ENCODE measurements at places on chromosomes 7 and 10.

GRCh38 chr7:90599892-90600555 is 3.9 kb downstream of the CDK14 start:
- no peak for DNase-seq

- no peak for DNase-seq
Measured at GRCh38 chr7:127848241-127848640, 183.0 kb downstream of the LRRC4 start.

GRCh38 chr10:72425133-72425532 is 70.4 kb upstream of the DNAJB12 start:
- DNase-seq, result no peak

DNA sequence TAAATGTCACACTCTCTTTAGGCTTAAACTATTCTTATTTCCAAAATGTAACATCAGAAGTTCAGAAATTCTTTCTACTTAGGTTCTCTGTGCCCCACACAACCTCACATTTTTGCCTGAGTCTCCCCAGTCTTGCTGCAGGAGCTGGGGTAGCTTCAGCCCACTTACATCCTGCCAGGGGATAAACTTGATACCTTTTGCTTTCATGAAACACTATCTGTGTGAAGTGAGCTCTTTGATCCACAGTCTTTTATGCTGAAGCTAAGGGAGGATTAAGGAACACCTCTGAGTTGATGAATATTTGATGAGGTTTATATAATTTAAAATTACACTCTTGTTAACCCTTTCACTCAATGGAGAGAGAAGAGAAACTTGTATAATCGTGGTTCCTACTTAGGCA is 341.0 kb downstream of the AUTS2 start:
- no peak for DNase-seq

GRCh38 chr7:116687801-116688201 is 15.8 kb downstream of the MET start:
- no peak for DNase-seq

- DNase-seq, result peak; percentile 31
Measured at GRCh38 chr10:100006243-100006886, 3.4 kb downstream of the DNMBP start.

DNA sequence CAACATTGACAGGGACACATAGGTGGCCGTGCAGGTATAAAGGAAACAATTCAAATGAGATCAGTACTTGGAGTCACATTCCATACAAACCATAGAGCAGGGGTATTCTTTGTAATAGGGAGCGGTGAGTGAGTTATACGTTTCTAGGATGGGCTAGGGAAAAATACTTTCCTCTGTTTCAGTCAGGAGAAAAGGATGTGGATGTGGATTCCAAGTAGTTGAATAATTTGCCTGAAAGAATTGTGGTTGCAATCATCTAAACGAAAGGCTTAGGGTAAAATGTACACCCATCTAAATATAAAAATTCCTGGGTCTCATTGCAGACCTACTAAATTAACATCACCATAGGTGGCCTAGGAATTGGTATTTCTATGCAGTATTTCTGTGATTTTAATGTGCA is 270.7 kb upstream of the IGFBP3 start:
- no peak for DNase-seq

DNA sequence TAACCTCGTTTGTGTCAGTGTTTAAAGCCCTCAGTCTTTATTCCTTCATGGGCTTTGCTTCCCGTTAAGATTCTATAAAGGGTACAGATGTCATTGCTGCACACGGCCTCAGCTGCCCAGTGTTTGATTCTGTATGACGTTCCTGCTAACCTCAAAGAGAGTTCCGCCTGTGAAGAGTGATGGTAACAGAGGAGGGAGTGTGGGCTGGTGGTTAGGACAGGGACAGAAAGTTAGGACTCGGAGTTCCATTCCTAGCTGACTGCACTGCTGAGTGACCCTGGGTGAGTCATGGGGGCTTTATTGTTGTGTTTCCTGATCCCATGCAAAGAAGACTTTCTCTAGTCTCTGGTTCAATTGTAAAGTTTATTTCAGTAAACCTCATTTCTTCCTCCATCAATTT is 227.1 kb downstream of the DYNC1I1 start:
- DNase-seq, result no peak

DNA sequence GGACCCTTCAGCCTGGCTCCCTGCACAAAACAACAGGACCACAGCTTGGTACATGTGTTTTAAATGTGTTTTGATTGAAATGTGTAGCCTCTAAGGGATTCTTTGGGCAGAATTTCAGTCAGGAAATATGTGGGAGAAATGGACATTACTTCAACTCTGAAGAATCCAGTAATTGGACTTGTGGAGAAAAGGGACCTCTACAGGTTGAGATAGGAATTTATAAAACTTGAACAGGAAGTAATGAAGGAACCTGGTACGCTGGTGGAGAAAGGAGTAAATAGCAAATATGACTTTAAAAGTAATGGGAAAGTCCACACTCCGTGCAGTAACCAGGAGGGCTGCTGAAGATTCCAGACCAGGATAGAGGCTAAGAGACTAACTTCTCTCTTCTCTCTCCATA is 220.5 kb downstream of the LHFPL3 start:
- no peak for DNase-seq

GRCh38 chr7:873367-874002 is 2.9 kb upstream of the GET4 start:
- peak; percentile 78 for DNase-seq

DNA sequence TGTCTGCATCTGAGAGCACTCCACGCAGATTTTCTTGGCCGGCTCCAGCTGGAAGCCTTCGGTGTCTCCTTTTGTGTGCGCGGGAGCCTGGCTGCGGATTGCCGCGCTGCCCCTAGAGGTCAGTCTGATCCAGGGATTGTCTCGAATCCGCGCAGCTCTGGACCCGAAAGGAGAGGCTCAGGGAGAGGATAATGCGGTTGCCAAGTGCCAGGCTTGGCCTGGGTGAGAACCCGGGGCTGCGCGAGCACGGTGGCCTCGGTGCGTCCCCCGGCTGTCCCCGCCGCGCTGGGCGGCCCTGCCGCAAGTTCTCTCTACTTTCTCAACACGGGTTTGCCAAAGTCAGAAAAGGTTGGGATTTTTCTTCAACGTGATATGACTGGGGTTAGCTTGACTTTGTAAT is 140.9 kb downstream of the ADCYAP1R1 start:
- no peak for DNase-seq

- no peak for DNase-seq
Measured at GRCh38 chr7:479115-479947, 40.3 kb downstream of the PDGFA start.

DNA sequence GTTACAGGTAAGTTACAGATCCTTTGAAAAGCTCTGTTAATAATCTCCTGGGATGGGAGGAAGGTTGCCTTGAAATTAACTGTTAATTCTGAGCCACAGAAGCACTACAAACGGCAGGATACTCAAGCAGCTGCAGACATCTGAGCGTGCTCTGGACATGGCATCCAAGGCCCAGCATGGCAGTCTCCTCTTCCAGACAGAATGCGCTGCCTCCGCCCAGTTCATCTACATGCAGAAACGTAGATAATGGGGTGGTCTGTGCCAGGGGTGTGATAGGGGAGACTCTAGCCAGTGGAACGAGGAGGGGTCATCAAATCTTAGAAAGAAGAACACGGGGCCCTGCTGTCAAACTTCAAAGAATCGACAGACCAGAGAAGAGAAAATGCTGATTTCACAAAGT is 13.8 kb downstream of the VIPR2 start:
- DNase-seq, result no peak

- DNase-seq, result no peak
Measured at GRCh38 chr7:101936611-101937231, 119.3 kb downstream of the CUX1 start.

DNA sequence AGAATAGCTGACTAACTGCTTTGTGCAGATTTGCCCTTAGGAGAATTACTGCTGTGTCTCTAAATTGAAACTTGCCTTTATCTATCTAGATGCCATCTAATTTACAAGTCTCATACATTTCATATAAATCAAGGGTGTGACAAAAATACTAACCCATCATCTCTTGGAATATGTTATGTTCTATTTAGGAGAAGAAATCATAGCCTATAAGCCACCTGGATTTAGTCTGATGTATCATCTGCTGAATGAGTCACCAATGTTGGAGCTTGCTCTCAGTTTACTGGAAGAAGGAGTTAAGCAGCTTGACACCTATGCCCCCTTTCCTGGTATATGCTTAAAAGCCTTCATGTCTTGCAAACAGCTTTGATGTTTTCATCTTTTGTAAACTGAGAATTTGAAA is 43.5 kb downstream of the NUP205 start:
- DNase-seq, result no peak

- no peak for DNase-seq
Measured at GRCh38 chr10:71842422-71842821, 8.6 kb downstream of the PSAP start.

GRCh38 chr7:55191161-55191925 is 172.5 kb downstream of the EGFR start:
- no peak for DNase-seq

DNA sequence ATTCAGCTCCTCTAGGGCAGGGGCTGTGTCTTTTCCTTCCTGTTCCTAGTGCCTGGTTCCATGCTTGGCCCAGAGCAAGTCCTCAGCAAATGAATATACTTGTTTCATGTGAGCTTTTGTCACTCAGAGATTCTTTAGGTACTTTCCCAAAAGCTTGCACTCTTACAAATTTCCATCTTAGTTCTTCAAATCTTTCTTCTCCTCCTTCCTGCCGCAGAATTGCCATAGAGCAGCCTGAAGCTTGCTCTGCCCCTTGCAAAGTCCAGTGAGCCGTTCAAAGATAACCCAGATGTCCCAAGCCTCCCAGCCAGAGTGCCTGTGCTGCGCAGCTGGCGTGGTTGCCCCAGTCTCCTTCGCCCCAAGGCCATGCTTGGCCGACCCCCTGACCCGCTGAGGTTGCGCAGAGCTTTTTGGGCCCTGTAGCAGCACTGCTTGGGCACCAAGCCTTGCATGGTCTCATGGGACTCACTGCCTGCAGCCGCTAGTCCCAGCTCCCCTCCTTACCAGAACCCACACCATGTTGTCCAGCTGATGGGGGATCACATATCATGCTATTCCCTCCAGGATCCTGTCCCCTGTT is 20.7 kb downstream of the CHST3 start:
- no peak for DNase-seq

- no peak for DNase-seq
Measured at GRCh38 chr10:71435571-71436267, 39.0 kb downstream of the CDH23 start.

DNA sequence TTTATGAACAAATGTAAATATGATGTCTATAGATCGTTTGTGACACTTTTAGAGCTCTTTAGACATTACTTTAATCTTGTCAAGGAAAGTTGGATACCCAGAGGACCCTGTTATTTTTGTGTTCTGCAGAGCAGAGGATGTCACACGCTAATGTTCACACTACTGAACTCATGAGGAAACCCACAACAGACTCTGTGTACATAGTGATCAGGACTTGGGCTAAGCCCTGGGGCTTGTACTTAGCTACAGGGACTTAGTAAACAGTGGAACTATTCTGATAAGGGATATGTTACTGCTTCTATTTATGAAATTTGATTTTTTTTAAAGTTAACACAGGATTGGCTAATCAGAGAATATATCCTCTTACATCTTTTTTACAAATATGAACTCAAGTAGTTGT is 36.1 kb upstream of the ZNF518A start:
- DNase-seq, result no peak

GRCh38 chr7:16398146-16399017 is 23.0 kb downstream of the CRPPA start:
- DNase-seq, result no peak

- no peak for DNase-seq
Measured at GRCh38 chr7:130309986-130310385, 17.0 kb downstream of the CPA4 start.

Measured in CD4-positive, alpha-beta T cell treated with Interleukin-17A for 4 hours (primary cell).